ENCODE measurements at places on chromosomes 3 and 15.

GRCh38 chr3:146161663-146162002, 649 bp upstream of the PLOD2 start:
- no peak for DNase-seq

DNA sequence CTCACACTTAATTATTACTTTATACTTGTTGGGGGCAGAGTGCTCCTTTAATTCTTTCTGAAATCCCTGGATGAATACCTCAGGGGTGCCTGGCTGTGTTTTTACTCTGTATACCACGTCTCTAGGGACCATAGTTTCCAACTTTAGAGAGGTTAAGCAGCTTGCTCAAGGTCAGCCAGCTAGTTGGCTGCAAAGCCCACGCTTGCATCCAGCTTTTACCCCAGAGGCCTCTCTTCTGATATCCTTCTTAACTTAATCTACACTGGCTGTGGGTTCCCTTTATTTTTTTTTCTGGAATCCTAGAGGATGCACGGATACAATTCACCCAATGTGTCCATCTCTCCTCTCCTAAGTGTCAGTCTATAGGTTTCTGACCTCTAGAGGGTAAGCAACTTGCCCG, 1.4 kb downstream of the PDZRN3 start:
- no peak for DNase-seq

GRCh38 chr15:47429376-47429775, 287.9 kb upstream of the SEMA6D start:
- DNase-seq: no peak

- DNase-seq: no peak
Measured at GRCh38 chr3:65035246-65035645, 347.4 kb upstream of the ADAMTS9 start.

DNA sequence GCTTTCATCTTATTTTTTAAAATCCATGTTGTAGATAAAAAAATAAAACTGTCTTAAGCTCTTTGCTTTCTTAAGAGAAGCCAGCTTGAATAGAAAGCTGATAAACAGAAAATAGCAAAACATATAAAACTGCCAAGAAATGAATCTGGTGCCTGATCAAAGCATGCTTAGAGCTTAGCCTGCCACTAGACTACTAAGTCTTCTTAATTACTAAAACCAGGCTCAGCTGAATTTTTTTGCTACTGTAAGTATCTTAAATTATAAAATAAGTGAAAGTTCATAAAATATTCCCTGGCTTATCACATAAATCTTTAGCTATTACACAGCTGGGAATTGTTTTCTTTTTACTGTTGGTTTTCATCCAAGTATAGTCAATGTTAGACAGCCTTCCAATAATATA, 803.9 kb downstream of the DIPK2A start:
- no peak for DNase-seq

GRCh38 chr3:185308126-185308754, 54.4 kb upstream of the EHHADH start:
- peak; percentile 45 for DNase-seq

GRCh38 chr3:70120357-70120966, 120.9 kb downstream of the SAMMSON start:
- peak; percentile 64 for DNase-seq

- no peak for DNase-seq
Measured at GRCh38 chr15:71223516-71223915, 108.2 kb downstream of the THSD4 start.

GRCh38 chr15:63238796-63239195, 38.6 kb upstream of the APH1B start:
- DNase-seq: no peak

- DNase-seq: no peak
Measured at GRCh38 chr3:112446343-112446742, 52.9 kb downstream of the BTLA start.

DNA sequence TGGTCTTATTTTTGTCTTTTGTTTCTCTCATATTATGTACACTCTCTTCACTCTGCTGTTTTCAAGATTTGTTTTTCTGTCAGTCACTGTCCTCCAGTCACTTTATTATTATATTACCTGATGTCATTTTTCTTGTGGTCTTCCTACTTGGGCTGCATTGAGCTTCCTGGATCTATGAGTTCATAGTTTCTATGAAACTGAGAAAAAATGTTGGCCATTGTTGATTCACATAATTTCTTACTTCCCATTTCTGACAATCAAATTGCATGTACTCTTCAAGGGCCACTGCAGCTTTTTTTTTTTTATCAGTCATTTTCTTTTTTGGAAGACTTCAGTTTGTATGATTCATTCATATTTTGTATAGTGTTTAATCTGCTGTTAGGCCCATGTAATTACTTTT, 1180.6 kb upstream of the GBE1 start:
- no peak for DNase-seq

DNA sequence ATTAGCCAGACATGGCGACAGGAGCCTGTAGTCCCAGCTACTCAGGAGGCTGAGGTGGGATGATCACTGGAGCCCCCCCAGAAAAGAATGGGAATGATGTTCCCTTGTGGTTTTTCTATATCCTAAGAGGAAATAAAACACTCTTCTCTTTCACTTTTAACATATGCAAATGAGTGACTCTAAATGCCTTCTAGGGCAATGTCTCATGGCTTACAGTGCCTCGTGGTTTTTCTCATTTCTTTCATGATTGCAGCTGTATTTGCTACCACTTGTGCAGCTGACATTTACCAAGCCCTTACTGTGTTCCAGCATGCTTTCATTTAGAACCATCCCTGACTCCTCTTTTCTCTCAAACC, 26.4 kb downstream of the STOML1 start:
- no peak for DNase-seq

DNA sequence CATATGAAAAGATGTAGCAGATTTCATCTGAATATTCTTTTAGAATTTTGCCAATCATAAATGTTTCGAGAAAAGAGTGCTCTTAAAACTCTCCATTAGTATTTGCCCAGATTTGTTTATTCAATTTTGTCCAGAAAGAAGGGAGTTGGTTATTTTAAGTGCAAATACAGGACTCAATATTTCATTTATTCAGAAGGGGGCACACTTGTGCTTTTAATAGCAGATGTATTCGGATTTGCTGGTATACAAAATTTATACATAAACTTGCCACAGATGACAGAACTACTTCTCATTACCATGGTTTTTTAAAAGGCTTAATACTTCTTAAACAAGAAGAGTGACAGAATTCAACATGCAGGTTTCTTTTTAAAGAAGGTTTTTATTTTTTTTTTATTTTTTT, 69.8 kb upstream of the GRM7 start:
- DNase-seq: no peak

DNA sequence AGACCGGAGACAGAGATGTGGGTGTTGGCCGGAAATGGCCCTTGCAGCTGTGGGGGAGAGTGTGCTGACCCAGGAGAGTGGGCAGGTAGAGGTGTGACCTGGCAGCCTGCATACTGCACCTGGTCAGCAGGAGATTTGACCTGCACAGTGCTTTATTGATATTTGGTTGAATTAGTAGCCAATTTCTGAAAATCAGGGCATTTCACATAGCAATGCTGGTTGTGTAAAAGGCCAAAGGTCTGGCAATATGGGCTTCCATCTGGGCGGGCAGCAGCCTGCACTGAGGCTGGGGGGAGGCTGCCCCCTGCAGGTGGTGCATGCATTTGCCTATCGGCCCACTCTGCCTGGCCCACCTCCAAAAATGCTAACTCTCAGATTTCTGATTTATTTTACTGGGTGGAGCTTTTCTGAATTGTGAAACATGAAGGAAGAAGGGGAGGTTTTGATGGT, 9.4 kb upstream of the MGLL start:
- no peak for DNase-seq

DNA sequence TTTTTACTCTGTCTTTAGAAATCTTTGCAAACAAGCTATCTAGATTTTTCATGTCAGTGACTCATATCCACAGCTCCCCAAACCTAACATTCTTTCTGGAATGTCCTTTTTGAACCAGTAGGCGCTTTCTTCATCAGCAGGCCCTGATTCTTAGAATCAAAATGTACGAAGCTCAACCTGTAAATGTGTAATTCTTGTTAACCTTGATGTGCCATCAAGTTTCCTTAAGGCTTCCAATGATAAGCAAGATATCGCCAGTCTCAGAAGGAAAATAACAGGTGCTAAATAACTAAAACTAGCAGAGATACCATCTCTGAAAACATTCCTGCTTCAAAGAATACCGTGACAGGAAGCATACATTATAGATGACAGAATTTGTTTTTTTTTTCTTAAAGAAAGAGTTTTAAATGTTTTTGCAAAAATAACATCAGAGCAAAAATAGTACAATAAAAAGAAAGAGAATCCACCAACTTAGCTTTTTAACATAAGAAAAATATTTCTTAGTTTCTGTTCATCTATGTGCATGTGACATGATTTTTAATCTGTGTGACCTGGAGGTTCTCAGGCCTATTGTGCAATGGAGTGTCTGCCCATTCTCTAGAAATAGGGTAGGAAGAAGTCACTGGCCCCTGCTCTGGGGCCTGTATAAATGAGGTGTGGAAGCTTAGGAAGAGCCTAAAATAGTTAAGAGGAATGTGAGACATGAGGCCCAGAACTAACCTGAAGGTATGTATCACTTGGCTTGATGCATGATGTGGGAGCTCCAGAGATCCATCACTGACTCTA, 14.7 kb upstream of the SECISBP2L start:
- DNase-seq: no peak

GRCh38 chr3:171142985-171143384, 116.5 kb upstream of the SLC2A2 start:
- DNase-seq: no peak

DNA sequence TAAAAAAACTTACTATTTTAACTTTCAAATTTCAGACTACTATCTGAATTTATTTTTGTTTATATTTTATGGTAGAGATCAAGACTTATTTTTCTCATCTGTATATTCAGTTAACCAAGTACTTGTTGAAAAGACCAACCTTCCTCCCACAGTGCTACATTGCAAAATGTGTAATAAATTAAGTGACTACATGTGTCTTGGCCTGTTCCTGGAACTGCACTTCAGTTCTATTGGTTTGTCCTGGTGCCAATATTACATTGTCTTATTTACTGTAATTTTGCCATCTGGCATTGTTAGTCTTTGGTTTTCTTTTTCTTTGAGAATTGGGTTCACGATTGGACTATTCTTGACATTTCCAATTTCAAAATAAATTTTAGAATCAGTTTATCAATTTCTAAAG, 138.4 kb upstream of the KCNMB2 start:
- DNase-seq: no peak

GRCh38 chr15:62085740-62086139, 19.0 kb downstream of the C2CD4A start:
- no peak for DNase-seq

- no peak for DNase-seq
Measured at GRCh38 chr15:55267401-55268175, 22.0 kb downstream of the RAB27A start.

GRCh38 chr15:52677593-52678467, 1.4 kb downstream of the ATOSA start:
- peak; percentile 60 for DNase-seq

GRCh38 chr15:77507911-77508310, 87.2 kb downstream of the HMG20A start:
- DNase-seq: no peak

DNA sequence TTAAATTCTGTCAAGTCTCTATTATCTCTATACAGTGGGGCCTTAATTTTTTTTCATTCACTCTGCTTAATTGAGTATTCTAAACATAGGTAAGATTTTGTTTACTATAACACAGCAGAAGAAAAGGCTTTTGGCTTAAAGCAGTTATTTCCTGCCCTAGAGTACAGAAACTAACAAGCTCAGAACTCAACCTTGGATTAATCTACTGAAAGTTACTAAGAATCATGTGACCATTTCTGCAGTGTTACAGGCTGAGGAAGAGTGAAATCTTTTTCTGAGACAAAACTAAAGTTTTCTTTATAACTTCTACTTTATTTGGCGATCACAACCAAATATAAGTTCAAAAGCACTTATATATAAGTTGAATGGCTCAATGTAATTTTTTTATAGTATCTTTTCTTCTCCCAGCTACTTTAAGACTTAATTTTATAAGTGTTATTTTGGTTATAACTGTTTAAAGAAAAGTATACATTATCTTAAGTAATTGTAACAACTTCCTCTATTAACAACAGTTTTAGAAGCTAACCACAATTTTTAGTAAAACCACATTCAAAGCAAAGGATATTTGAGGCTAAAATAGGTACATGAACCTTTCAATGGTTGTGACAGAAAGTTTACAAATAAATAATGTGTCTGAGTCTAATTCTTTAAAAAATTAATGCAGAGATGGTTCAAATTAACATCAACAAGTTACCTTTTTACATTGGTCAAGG, 240.6 kb upstream of the NAALADL2 start:
- no peak for DNase-seq

GRCh38 chr3:109178708-109179107, 42.2 kb downstream of the C3orf85 start:
- DNase-seq: no peak

- DNase-seq: no peak
Measured at GRCh38 chr3:100260081-100260684, 609 bp upstream of the TBC1D23 start.

GRCh38 chr3:23385327-23385726, 182.2 kb downstream of the UBE2E2 start:
- DNase-seq: no peak

GRCh38 chr15:28936081-28936480, 50.3 kb downstream of the APBA2 start:
- DNase-seq: no peak

DNA sequence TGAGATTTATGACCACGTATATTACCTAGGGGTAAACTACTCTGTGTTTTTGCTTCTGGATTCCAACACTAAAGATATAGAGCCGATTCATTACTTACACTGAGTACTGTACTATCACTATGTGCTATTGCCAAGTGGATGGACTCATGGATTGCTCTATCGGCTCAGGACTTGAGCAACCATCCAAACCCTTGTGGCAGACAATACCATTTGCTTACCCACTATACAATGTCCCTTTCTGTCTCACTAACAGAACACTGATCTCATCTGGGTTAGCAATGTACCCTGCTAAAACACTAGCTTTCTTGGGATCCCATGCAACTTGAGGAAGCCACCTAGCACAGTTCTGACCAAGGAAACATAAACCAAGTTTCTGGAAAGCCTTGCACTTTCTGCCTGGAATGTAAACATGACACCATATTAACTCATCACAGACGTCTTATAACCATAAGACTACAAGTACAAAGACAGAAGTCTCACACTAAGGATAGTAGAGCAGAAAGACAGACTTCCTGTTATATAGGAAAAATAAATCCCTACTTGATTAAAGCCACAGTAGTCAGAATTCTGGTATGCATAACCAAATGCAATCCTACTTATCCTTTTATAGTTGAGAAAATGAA, 38.6 kb downstream of the HACD2 start:
- peak; percentile 28 for DNase-seq

Data from Panc1 (cell line).